CD4-positive, alpha-beta T cell (primary cell): ENCODE measurements at places on chromosomes 2 and 18. TPM values are rescaled to one million over a fixed set of nuclear protein-coding genes. Genes with fewer than 3 reads are reported as not detected.

The DSG2 gene
- 0.11 TPM for total RNA-seq

The SKOR2 gene
- total RNA-seq: not detected

The LYPD6B gene
- not detected for total RNA-seq

The GRB14 gene
- total RNA-seq: not detected

The SOWAHC gene
- 1.3 TPM for total RNA-seq

The DLX1 gene
- total RNA-seq: not detected

The PRKD3 gene
- total RNA-seq: 40.5 TPM

The HOXD11 gene
- not detected for total RNA-seq

The DNER gene
- not detected for total RNA-seq

The SERPINB10 gene
- not detected for total RNA-seq

The FSHR gene
- not detected for total RNA-seq

The HRH4 gene
- total RNA-seq: 0.22 TPM

The RAB17 gene
- not detected for total RNA-seq

The WNT6 gene
- total RNA-seq: not detected

The VWC2L gene
- not detected for total RNA-seq

The SERPINB11 gene
- not detected for total RNA-seq

The RAB27B gene
- total RNA-seq: 2.4 TPM

The ARHGEF33 gene
- not detected for total RNA-seq

The PKP4 gene
- 14.6 TPM for total RNA-seq

The GAL3ST2 gene
- total RNA-seq: 1.9 TPM

The SPR gene
- total RNA-seq: not detected

The PLA2R1 gene
- not detected for total RNA-seq

The CD28 gene
- total RNA-seq: 128 TPM

The NOTO gene
- total RNA-seq: not detected

The FSIP2 gene
- total RNA-seq: 0.39 TPM

The NABP1 gene
- 32.9 TPM for total RNA-seq

The FZD7 gene
- 0.25 TPM for total RNA-seq

The C2orf66 gene
- not detected for total RNA-seq

The ARHGAP15 gene
- total RNA-seq: 158 TPM

The ANKRD36C gene
- total RNA-seq: 78.3 TPM

The ILKAP gene
- total RNA-seq: 133 TPM

The RAPGEF4 gene
- 0.69 TPM for total RNA-seq

The SCYGR4 gene
- not detected for total RNA-seq

The ASAP2 gene
- total RNA-seq: not detected

The SLC4A5 gene
- 7.8 TPM for total RNA-seq

The FAM124B gene
- 1.1 TPM for total RNA-seq

The TWIST2 gene
- not detected for total RNA-seq

The MAPRE3 gene
- total RNA-seq: 4.5 TPM

The ING5 gene
- 51.3 TPM for total RNA-seq

The GMCL1 gene
- 29.8 TPM for total RNA-seq

The PLGLB1 gene
- total RNA-seq: 0.71 TPM

The CHN1 gene
- 5.3 TPM for total RNA-seq

The LCT gene
- total RNA-seq: not detected

The QPCT gene
- total RNA-seq: 0.71 TPM

The SULT1C2 gene
- not detected for total RNA-seq

The SCN3A gene
- not detected for total RNA-seq

The UGT1A4 gene
- not detected for total RNA-seq

The AFF3 gene
- total RNA-seq: 15.4 TPM

The USP14 gene
- 51.3 TPM for total RNA-seq

The DUSP2 gene
- 730 TPM for total RNA-seq

The ANKRD62 gene
- not detected for total RNA-seq

The PLGLB2 gene
- 2.1 TPM for total RNA-seq

The SPTBN1 gene
- 166 TPM for total RNA-seq

The LYG2 gene
- not detected for total RNA-seq

The WDR54 gene
- 21.7 TPM for total RNA-seq

The PROKR1 gene
- total RNA-seq: not detected

The STPG4 gene
- not detected for total RNA-seq

The CNDP1 gene
- 0.25 TPM for total RNA-seq
